ENCODE measurements at places on chromosomes 6 and 20.
A peak's percentile ranks its signal among the peaks of the same experiment; 100 is the strongest.

DNA sequence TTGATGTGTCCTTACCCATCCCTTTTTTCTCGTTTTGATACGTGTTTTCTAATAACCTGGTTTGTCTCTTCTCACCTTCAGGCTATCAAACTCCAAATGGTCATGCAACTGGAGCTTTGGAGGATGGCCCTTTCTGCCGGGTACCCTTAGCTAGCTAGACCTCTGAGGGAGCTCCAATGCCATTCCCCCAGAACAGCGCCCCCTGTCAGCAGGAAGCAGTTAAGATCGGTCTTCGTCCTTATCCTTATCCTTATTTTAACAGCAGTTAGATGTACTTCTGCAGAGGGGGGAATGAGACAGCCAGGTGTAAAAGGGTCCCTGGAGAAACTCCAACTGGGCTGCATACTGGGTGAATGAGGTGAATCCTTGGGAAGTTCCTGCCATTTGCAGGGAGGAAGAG lies 37.2 kb downstream of the SEL1L2 start:
- DNase-seq: no peak

DNA sequence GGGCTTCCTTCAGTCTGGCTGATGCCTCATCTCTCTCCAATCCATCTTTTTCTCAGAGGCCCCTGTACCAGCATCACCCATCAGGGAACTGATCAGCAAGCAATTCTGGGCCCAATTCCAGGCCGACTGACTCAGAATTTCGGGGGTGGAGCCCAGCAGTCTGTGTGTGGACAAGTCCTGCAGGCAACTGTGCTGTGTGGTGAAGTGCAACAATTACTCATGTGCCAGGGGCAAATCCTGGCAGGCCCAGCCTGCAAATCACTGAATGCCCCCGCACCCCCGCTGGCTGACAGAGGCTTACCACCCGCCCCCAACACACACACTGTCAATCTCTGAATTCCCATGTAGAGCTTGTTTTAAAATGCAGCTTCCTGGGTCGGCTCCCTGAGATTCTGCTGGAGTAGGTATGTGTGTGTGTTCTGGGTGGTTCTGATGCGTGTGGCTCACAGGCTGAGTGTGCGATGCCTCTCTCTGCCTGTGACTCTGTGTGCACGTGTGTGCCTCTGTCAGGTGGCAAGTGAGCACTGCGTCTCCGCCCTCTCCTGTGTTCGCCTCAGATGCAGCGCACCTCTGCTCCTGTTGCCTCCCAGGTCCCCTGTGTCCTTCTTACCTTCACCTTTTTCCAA lies 45.4 kb downstream of the SSR1 start:
- peak; percentile 95 for DNase-seq

DNA sequence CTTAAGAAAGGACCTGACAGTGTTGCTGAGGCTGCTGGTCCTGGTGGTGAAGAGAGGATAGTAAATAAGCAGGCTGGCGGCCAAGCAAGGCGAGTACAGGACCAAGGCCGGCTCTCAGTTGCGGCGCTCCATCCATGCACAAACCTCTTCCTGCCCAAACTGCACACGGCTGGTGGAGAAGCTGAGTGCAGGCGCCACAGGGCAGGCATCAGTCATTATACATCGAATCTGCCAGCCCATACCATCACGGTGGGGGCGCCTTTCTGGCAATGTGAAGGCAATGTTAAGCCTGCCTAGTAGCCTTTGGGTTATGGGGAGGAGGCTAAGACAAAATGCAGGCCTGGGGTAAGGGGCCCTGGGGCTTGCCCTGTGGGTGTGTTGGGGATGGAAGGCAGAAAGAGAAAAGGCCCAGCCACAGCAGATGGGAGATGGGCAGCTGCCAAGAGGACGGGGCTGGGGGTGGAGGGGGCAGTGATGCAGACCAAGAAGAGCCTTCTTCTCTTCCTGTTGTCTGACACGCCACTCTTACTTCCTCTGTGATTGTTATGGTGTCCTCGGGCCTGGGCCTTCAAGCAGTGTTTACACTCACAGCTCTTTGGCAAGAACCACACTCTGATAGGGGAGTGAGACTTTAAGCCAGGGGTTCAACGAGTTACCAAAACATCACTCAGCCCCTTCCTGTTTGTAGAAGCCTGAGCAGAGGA lies 20.3 kb upstream of the KCNK16 start:
- DNase-seq: no peak

GRCh38 chr20:23192469-23192868 lies 106.3 kb upstream of the CD93 start:
- DNase-seq: no peak

DNA sequence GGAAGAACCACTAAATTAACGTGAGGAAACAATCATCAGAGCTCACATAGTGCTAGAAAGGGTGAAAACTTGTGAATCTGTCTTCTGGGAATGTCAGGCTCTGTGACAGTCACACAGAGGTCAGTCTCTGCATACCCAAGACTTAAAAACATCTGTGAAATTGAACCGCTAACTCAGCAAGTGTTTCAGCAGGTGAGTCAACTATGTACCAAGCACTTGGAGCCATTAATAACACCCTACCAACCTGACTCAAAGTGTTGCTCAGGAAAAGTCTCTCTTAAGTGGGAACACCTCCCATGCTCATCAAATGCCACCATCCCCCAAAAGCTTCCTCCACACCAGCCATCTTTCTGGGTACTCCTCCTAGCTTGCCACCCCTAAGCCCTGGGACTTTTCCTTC lies 92.3 kb upstream of the CARMIL1 start:
- DNase-seq: no peak

GRCh38 chr20:4150070-4150441 lies 134.7 kb upstream of the RNF24 start:
- DNase-seq: peak; percentile 59

GRCh38 chr6:78781001-78781400 lies 86.3 kb upstream of the IRAK1BP1 start:
- no peak for DNase-seq

GRCh38 chr6:42339991-42340401 lies 111.7 kb downstream of the TRERF1 start:
- DNase-seq: no peak

DNA sequence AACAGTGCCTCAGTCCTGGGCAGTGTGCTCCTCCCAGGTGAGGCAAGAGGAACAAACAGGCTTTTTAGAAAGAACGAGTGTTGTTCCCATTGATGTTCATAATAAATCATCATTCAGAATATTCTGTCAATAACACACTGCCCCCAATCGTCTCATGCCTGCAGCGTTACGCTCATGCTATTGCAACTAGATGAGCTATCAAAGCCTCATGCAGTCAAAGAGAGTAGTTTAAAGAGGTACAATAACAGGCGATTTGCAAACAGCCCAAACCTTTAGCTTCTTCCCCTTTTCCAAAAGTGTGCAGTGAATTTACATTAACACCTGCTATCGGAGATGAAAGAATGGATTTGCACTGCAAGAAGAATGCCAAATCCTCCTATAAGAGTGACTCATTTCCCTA lies 1164.7 kb upstream of the MAP3K7 start:
- no peak for DNase-seq

- no peak for DNase-seq
Observed at GRCh38 chr6:71383476-71383875, 94.9 kb downstream of the OGFRL1 start.

- DNase-seq: peak; percentile 16
Observed at GRCh38 chr6:68834551-68834950, 199.5 kb downstream of the ADGRB3 start.

DNA sequence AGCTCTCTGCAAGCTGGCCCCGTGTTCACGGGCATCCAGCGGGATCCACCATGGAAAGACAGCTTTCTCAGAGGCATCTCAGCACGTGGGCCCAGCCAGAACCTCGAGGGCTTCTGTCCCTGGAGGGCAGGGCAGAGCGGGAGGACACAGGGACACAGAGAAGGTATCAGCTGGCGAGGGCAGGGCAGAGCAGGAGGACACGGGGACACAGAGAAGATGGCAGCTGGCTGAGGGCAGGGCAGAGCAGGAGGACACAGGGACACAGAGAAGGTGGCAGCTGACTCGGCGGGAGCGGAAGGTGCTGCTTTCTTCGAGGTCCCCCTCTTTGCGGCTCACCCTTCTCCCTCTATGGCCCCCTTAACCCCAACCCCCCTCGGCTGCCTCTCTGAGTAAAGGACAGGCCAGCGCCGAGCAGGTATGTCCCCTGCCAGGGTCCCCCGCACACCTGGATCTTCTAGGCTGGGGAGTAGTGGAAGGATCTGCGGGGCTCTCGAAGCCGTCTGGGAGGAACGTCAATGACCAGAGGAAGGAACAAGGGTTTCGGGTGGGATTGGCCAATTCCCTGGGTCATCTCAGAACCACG lies 28.9 kb upstream of the BHLHE23 start:
- no peak for DNase-seq

GRCh38 chr6:53854843-53855567 lies 60.2 kb downstream of the LRRC1 start:
- no peak for DNase-seq

GRCh38 chr6:43931201-43931600 lies 161.2 kb downstream of the VEGFA start:
- DNase-seq: no peak

- no peak for DNase-seq
Observed at GRCh38 chr6:110471726-110472365, 4.6 kb downstream of the SLC22A16 start.

DNA sequence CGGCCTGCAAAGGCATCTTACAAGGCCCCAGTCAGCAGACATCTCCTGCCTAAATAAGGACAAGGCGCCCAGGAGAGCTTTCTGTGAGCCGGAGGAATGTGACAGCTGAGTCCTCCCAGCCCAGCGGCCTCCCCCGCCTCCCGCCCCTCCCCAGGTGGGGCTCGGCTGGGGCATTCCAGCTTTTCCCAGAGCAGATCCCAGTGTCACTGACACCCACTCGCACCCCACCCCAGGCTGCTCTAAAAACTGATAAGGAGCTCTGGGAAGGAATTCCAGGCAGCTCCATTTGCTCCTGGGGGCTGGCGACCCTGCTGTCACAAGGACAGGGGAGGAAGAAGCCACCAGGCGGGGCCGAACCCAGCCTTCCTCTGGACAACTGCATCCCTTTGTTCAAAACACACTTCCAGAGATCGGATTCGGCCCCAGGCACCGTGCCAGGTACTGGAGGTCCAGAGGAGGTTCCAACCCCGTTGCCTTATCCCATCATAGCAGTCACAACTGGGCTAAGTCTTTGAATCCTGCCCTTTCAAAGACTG lies 49.7 kb downstream of the JPH2 start:
- DNase-seq: peak; percentile 97

DNA sequence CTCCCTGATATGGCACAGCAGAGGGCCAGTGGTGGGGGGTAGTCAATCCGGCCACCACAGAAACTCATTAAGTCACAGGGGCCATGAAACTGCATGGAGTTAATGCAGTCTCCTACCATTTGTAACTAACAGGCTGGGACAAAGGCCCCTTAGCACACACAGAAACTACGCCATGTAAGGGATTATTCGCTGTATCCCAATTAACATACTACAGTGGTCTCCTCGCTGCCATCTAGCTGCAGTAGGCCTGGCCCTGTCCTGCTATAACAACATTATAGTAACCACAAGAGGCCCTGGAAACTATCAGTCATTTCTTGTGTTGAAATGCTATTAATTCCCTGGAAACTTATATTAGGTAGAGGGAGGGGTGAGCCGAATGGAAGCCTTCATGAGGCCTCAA lies 72.3 kb upstream of the CCN2 start:
- DNase-seq: peak; percentile 28

DNA sequence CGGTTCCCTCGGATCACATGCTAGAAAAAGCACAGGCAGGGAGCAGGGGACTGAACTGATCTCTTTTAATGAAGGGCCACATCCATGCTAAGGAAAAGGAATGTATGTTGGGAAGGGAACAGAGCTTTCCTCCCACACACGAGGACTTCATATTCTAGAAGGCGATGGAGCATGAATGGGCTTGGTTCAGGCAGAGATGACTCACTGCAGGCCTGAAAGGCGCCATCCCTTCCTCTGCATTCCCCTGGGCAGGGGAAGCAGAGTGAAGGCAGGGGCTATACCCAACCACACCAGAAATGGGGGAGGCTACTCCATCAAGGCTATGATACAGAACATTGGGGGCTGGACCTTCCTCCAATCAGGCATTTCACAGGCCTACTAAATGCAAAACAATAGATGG lies 30.6 kb downstream of the ELMO2 start:
- no peak for DNase-seq
